Non-pigmented ciliary epithelial cell (primary cell): ENCODE measurements at places on chromosomes 12 and 14.

DNA sequence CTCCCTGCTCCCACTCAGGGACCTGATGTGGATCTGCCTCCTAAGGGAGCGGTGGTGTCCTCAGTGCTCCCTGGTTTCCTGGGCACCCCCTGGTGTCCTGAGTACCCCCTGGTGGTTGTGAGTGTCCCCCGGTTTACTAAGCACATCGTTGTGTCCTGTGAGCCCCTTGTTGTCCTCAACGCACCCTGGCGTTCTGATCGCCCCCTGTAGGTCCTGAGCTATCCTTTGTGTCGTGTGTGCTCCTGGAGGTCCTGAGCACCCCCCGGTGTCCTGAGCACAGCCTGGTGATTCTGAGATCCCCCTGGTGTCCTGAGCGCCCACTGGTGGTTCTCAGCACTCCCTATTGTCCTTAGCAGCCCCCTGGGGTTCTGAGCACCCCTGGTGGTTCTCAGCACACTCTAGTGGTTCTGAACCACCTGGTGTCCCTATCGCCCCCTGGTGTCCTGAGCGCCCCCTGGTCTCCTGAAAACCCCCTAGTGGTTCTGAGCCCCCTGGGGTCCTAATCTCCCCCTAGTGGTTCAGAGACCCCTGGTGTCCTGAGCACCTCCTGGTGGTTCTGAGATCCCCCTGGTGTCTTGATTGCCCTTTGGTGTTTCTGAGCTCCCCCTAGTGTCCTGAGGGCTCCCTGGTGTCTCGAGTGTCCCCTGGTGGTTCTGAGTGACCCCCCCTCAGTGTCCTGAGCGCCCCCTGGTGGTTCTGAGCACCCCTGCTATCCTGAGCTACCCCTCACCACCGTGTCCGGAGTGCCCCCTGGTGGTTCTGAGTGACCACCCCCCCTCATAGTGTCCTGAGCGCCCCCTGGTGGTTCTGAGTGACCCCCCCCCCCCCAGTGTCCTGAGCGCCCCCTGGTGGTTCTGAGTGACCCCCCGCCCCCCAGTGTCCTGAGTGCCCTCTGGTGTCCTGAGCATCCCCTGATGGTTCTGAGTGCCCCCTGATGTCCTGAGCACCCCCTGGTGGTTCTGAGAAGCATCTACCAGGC is 615.1 kb downstream of the TMEM121 start:
- DNase-seq = no peak

DNA sequence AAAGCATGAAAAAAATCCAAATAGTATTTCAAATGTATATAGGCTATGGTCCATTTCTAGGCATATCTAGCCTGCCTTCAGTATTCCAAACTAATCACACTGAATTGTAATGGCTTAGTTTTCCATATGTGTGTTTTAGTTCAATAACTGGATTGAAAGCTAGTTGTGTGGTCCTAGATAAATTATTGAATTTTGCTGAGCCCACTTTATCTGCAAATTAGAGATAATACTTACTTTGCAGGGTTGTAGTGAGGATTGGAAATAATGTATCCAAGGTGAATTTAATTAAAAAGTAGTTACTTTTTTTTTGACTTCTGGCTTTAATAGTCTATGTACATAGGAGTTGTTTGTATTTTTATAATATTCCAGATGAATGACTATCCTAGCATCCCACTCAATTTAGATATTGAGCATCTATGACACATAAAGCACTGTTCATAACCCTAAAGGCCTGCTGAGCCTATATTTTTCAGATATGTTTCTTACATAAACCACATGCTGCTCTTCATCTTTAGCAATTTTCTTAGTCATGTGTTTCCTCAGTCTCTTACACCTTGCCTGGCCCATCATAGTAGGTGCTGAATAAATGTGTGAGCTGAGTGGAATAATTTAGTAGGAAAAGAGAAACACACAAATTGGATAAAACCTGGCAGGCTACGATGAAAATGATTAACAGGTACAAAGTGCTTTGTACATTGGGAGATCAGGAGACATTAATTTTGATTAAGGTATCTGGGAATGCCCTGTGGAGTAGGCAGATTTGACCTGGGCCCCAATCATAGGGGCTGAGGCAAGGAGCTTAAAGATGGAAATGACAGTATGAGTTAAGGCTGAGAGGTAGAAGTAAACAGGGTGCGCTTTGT is 1.1 kb upstream of the ATP23 start:
- no peak for DNase-seq

- no peak for DNase-seq
Observed at GRCh38 chr12:1117371-1117770, 126.3 kb downstream of the ERC1 start.

DNA sequence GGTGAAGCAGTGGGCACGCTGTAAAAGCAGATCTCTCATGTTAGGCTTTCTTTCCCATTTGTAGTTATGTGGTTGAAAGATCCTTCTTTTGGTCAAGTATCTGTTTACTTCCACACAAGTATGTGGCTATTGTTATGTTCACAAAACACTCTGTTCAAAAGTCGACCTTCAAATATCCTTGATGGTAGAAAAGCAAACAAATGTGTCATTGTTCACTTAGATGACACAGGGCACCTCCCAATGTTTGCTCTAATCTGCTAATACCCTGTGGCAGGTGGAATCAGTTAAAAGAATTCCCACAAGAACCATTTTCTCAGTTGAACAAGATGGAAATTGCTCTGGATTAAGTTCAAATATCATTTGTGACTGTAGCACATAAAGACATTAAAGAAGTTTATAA is 43.6 kb upstream of the NAA30 start:
- no peak for DNase-seq

DNA sequence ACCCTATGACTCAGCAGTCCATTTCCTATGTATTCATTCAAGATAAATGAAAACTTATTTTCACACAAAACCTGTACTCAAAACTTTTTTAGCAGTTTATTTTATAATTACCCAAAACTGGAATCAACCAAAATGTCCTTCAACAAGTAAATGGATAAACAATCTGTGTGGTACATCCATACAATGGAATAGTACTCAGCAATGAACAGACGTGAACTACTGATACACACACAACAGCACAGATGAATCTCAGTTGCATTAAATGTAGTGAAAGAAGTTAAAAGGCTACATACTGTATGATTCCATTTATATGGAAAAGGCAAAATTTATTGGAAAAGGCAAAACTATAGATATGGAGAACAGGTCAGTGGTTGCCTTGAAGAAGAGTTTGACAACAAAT is 90.1 kb downstream of the KIAA0586 start:
- no peak for DNase-seq

GRCh38 chr12:9372202-9372601 is 164.0 kb upstream of the PZP start:
- DNase-seq = no peak

DNA sequence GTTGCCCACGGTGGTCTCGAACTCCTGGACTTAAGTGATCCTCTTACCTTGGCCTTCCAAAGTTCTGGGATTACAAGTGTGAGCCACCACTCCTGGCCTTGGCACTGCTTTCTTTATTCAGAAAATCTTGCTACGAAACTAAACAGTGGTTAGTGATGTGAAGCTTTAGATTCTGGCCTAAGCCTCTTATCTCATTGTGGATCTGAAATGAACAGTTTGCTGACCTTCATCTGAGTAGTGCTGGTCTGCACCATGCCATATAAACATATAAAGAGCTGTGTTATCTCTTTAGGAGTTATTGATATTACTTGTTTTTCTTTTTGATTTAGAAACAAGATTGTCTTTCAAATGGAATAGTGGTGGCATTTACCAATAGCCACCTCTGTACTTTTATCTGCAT is 22.6 kb downstream of the SRGAP1 start:
- DNase-seq = no peak

DNA sequence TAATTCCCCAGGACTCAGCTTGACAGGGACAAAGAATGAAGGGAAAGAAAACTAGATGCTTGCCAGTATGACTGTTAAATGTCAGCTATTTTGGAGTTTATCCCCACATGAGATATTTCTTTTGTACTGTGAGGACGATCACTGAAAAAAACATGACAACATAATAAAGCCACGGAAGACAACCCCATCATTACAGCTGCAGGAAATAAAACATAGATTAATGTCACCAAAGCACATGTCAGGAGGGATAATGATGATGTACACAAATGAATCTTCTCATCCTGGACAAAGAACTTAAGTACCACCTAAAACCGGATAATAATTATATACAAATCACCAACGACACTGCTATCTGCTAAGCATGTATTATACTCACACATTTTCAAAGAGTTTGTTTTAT is 84.6 kb upstream of the GRIP1 start:
- DNase-seq = no peak

DNA sequence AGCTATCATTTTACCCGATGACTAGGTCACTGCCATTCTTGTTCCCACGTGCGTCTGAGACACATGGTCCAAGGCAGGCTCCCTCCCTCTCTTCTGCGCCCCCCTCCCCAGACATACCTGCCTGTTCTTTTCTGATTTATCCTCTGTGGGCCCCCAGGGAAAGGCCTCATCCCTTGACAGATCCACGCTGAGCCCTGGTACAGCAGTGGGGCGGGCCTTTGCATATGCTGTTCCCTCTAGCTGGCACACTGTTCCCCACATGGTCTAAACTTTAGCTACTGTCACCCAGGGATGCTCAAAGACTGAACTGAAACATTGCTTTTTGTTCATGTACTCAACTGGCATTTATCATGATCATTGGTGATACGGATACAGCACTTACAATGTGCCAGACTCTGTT is 122.5 kb downstream of the SCARB1 start:
- no peak for DNase-seq

GRCh38 chr12:103785243-103786031 is 55.6 kb downstream of the NT5DC3 start:
- no peak for DNase-seq

GRCh38 chr12:83476695-83477690 is 790.3 kb downstream of the TMTC2 start:
- no peak for DNase-seq

GRCh38 chr14:33675415-33676130 is 275.3 kb downstream of the EGLN3 start:
- DNase-seq = no peak

GRCh38 chr12:46108721-46109120 is 118.3 kb upstream of the SCAF11 start:
- DNase-seq = no peak

GRCh38 chr12:42504049-42504448 is 85.5 kb downstream of the PRICKLE1 start:
- DNase-seq = no peak

DNA sequence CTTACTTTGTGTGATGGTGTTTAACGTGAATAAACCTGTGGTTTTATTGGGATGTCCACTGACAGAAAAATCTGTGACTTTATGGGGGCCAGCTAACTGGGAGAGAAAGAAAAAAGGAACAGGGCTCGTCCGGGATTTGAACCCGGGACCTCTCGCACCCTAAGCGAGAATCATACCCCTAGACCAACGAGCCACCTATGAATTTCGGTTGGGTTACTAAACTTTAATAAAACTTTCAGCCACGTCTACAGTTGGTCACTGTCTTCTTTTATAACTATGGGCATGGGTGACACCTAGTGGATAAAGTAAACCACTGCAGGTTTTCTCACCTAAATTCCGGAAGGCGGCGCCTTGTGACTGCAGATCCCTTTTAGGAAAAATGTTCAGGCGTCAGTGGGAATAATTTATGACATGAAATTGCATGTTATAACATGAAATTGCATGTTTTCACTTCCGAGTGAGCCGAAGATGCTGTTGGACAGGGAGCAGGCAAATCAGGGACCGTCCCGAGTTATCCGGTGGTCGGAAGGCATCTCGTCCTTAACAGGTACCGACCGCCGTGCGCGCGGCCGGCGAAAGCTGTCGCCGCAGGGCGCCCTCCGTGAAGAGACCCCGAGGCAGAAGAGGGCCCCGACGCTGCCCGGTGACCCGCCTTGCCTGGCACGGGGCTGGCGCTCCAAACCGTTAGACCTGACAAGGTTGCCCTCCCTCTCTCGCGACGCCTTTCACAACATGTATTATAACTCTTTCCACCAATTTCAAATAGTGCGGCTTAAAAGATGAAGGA is 18.2 kb upstream of the RNASE12 start:
- peak; percentile 73 for DNase-seq

GRCh38 chr12:71730936-71731335 is 23.7 kb upstream of the RAB21 start:
- DNase-seq = no peak

DNA sequence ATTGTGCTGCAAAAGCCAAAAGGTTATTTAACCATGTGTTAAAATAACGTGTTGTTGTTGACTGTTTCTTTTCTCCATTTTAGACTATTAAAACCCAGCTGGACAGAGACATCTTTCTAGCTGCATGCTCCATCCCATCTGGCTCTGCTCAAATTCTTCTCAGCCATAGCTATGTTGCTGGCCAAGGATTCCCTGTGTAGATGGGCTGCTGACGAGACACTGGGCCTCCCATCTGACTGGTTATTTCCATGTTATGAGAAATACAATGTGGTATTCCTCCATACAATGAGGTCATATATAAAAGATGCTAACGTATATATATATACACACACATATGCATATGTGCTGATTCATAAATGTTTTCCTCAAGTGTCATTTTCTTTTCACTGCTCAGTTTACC is 30.1 kb downstream of the MED13L start:
- DNase-seq = no peak

DNA sequence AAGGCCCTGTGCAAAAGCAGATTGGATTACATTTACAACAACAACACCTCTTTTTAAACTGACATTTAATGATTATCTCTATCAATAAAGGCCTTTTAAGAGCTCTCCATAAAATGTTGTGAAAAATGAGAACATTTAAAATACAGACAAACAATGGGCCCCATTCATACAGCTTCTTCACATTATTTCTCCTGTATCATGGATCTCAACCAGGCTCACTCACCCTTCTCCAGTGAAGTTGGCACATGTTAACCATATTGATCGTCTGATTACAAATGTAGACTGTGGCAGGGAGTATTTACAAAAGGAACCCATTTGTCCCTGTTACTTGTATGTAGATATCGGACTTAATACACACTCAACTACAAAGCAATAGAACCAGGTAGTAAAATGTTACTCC is 220.2 kb upstream of the BTG1 start:
- no peak for DNase-seq

DNA sequence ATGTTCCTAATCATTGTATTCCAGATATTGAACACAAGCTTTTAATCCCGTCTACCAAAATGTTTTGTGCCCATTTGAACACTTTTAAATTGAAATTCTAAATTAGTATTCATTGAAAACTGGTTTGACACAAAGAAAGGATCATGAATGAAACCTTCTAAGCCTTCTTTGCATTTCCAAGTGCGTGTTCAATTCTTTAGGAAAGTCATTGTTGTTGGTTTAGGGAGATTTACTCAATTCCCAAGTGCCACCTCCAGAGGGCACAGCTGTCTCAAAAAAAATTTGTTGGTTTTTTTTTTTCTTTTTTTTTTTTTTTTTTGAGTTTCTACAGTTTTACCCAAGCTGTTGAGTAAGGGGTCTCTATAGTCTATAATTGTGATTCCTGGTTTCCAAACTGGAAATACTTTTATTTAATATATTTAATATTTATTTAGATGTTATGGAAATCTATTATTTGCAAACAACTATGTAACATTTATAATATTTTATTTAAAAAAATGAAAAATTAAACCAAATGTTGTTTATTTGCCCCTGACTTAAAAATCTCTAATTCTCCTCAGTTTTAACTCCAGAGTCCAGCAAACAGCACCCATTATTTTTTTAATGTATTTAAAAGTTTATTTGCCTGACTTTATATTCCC is 79.9 kb downstream of the NEDD1 start:
- DNase-seq = no peak

GRCh38 chr12:32483499-32483898 is 84.1 kb downstream of the FGD4 start:
- DNase-seq = no peak
